Activated naive CD8-positive, alpha-beta T cell treated with anti-CD3 and anti-CD28 coated beads, Interleukin-2, amount 50 U/mL, for 24 hours (primary cell): ENCODE measurements at places on chromosomes 12 and 14.
A peak's percentile ranks its signal among the peaks of the same experiment; 100 is the strongest.

DNA sequence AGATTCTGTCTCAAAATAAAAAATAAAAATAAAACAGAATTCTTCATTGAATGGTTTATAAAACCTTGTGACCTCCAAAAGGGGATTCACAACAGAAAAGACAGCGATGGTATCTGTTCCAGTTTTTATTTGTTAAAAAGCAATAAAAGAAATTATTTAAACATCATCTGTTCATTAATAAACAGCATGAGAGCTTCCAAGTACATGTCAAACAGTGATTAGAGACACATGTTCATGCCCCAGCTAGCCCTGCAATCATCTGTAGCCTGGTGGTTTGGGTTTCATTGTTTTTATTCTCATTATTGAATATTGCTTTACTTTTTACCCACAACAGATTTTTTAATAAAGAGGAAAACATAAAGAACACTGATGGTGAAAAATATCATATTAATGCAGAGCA is 173.3 kb downstream of the ANO2 start:
- no peak for DNase-seq

- DNase-seq: no peak
Observed at GRCh38 chr12:64083285-64084210, 138.5 kb downstream of the KICS2 start.

DNA sequence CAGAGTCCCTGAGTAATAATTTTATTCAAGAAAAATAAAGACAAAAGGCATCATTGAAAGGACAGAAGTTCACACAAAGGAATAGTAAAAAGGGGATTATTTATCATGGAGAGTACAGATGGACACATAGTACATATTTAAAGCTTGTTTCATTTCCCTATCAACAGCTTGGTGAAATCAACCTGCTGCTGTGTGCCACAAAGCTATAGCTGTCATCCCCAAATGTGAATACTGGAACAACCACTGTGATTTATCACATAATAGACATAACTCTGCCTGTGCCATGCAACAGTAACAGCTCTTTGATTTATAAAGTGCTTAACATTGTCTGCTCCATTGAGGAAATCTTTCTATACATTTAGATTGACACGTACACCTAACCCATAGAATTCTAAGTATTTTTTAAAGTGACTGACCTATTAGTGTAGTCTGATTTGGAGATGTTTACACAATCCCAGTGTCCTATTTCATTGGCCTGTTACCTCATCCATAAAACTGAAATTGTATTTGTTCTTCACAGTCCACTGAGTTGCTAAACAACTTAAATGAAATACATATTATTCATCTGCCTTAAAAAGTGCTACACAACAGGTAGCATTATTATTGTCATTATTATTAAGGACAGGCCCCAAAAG is 3.3 kb downstream of the NEMF start:
- no peak for DNase-seq

DNA sequence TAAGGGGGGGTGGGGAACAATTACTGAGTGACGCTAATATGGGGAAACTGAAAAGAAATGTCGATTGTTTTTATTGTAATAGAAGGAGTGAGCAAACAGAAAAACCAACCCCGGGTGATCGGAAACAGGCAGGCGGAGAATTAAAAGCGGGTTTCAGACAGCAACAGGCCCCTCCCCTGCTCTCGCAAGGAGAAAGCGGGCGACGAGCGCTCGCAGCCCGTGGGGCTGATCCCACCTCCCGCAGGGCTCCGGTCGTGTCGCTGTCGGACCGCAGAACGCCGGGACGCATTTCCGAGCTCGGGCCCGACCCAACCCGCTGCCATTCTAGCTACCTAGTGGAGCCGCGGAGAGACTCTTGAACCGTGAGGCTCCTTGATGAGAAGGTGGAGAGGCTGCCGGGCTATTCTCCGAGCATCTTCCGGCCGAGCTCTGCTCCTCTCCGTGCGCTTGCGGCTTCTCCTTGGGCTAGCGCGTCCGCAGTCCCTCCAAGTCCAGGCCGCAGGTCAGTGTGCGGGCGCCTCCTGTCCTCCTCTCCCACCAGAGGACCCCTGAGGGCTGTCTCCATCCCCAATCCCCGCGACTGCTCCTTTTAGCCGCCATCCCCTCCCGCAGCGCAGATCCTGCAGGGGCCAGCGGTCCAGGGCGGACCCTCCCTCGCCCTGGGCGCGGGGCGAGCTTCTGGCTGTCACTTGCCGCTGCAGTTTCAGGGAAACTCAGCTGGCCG is 4.1 kb upstream of the PAX9 start:
- no peak for DNase-seq

DNA sequence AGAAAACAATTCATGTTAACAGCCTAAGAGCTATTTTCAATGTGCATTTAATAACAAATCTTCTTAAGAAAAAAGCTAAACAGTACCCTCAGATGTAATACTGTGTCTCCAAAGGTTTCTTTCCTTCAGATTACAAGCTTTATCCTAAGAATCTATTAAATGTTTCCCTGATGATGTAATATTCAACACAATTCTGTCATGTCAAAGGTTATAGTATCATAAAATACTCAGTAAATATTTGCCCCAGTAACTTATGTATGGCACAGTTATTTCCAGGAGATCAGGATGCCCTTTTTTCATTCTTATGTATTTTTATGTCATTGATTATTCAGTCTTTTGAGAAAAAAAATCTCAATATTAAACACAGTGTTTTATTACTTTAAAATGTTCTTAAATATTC is 128.4 kb downstream of the KIF21A start:
- no peak for DNase-seq

GRCh38 chr14:94368956-94369355 is 19.4 kb downstream of the SERPINA1 start:
- DNase-seq: no peak

- DNase-seq: no peak
Observed at GRCh38 chr12:47889040-47889439, 15.8 kb downstream of the VDR start.

DNA sequence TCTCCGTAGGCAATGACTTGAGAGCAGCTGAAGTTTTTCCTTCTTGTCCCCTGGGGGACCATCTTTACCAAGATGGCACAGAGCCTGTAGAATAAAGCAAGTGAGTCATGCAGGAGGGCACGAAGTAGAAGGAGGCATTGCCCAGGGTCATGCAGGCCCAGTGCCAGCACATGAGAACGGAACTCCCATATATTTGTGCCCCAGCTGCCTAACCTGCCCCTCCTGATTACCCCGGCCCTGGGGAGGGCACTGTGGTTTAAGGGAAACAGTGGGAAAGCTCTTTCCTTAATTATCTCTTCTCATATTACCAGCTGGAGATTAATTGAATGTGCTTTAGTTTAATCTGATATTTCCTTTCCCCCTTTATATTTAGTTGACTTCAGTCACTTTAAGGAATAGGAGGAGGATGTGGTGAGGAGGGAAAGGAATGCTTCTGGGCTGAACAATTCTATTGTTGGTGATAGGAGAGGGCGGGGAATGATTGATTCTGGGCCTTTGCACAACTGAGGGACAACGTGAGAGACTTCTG is 51.9 kb downstream of the RASSF8 start:
- no peak for DNase-seq

DNA sequence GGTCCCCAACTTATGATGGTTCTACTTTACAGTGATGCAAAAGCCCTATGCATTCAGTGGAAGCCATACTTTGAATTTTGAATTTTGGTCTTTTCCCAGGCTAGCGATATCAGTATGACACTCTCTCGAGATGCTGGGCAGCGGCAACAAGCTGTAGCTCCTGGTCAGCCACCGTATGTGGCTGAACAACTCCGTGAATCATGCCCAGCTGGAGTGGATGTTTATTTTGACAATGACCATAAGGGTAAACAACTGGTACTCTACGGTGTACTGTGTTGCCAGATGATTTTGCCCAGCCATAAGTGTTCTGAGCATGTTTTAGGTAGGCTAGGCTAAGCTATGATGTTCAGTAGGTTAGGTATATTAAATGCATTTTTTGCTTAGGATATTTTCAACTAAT is 8.2 kb upstream of the ZNF410 start:
- DNase-seq: no peak

GRCh38 chr14:104341532-104342434 is 203.4 kb downstream of the KIF26A start:
- peak; percentile 22 for DNase-seq

DNA sequence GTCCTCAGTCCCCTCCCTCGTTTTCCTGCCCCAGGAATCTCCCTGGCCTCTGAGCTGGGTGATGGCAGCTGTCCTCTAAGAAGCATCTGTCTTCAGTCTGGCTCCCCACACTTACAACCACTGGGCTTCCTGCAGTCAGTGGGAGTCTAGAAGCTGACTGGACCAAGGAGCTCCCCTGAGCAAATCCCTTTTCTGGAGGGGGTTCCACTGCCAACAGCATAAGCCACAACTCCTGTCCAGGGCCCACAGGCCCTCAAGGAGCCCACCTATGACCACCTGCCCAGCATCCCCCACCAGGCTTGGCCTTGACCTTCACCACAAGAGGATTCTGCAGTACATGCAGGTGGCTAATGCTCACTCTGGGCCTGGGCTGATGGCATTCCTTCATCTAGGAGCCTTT is 4.1 kb downstream of the RDH16 start:
- DNase-seq: no peak

DNA sequence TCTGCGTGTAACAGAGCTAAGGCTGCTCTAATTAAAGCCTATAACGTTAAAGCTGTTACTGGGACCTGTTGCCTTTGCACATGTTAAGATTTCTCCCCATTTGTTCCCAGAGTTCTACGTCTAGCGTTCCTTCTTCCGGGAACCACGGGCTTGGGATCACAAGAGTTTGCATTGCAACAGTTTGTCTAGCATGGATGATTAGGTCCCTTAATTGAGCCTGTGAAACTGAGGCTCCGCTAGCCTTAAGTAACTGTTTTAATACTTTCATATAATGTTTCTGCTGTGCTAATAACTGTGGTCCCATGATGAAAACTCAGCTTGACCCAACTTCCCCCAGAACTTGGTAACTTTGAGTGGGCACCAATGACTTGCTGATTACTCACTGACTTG is 16.7 kb upstream of the LYZ start:
- no peak for DNase-seq
